ENCODE measurements at places on chromosomes 3 and 15.

DNA sequence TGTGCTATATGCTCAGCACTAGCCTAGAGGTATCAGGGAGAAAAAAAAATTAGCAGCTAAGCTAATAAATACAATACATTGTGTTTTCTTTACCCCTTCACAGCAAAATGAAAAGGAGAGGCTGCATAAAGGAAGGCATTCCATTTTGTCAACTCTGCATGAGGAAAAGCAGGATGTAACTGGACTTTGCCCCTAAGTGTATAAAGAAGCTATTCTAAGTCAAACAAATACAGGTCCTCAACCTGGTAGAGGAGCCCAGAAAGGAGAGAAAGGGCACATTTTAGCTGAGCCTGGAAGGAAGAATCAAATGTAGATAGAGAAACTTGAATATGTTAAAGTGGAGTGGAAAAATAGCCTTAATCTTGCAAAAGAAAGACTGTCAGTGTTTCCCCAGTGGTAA lies 89.0 kb upstream of the SPRED1 start:
- no peak for DNase-seq

- no peak for DNase-seq
Measured at GRCh38 chr15:92117261-92117731, 263.8 kb downstream of the SLCO3A1 start.

- peak; percentile 16 for DNase-seq
Measured at GRCh38 chr3:44510000-44510368, 32.5 kb upstream of the ZNF445 start.

DNA sequence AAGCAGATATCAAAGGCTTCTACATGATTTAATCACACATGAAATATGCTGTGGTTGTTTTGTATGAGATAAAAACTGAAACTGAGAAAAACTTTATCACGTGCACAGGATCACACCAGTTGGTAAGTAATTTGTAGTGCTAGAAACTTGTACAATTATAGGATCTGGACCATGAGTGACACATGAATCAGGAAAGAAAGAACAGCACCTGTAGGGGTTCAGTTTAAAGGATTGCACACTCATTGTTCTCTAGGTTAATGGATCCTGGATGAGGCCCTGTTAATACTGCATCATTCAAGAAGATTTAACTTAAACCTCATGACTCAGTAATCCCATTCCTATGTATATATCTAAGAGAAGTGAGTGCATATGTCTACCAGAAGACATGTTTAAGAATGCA lies 87.9 kb downstream of the STT3B start:
- DNase-seq, result no peak

DNA sequence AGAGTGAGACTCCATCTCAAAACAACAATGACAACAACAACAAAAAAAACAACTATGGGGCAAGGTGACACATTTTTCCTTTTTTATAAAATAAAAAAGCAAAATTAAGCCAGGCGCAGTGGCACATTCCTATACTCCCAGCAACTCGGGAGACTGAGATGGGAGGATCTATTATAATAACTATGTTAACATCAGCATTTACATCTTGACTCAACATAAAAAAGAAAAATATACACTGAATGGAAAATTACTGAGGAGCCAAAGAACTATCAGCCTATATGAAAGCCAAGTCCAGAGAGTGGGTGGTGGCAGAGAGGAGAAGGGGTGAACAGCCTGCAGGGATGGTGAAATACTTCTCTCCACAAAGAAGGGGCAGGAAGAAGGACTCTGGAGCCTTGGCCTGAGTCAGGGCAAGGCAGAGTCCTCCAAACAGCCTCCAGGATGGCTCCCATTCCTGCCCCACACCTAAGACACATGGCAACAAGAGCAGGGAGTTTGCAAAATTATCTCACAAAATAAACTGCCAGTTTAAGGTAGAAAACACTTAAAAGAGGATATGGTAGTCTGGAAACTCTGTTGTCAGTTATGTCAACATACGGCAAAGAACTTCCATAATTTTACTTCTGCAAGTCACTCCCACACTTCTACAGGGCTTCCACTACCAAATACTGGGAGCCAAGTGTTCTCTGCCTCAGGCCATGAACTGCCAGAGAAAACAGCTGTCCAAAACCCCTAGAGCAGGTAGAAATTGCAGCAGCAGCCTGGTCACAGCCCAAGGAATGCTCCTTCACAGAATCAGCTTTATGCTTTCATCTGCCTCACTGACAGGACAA lies 25.9 kb downstream of the HSPBAP1 start:
- DNase-seq, result no peak

- no peak for DNase-seq
Measured at GRCh38 chr3:64939747-64940450, 252.1 kb upstream of the ADAMTS9 start.

- DNase-seq, result no peak
Measured at GRCh38 chr15:41797201-41797944, 23.1 kb downstream of the MAPKBP1 start.

DNA sequence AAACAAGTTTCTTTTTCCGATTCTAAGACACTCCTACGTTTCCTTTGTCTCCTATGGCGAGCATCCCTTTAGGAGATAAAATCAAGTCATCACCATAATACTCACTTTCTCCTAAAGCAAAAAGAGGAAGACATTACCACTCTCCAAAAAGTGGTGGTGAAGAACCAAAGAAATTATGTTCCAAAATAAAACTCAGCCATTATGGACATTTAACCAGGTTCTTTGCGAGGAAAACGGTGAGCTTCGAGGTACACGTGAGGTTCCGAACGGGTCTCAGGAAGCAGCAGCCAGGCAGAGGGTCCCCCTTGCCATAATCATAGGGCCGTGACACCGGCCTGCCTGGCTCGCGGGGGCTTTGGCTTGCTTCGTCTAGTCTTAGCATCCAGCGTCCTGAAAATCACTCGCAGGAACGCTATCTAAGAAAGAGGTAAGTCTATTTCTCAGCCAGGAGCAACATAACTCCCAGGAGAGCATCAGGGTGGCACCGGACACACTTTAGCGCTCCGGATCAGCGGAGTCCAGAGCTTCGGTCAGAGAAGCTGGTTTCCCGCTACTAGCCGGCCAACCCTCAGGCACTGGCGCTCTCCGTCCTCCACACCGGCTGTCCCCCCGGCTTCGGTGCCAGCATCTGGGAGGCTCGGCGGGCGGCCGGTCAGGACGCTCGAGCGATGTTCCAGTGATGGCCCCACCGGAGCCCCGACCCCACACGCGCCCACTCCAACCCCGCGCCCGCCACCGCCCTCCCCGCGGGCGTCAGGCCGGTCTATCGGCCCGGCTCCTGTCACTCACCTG lies 581 bp downstream of the IP6K1 start:
- peak; percentile 72 for DNase-seq

- no peak for DNase-seq
Measured at GRCh38 chr15:100931143-100931890, 12.2 kb downstream of the LRRK1 start.

- no peak for DNase-seq
Measured at GRCh38 chr3:153679714-153680113, 441.5 kb upstream of the ARHGEF26 start.

DNA sequence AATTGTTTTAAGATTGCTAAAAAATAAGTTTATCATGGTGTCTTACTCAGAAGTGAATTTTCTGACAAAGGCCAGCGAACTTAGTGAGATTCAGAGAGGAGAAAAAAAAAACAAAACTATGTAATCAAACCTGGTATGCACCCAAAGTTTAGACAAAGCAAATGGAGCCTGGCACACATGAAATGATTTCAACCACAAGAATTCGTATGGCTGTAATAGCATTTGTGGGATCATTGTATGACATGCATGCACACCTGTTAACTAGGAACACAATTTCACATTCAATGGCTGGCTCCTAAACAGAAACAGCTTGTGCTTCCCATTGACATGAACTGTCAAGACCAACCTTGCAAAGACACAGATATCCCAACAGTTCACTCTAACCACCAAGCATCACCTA lies 94.6 kb downstream of the ZIC4 start:
- no peak for DNase-seq

DNA sequence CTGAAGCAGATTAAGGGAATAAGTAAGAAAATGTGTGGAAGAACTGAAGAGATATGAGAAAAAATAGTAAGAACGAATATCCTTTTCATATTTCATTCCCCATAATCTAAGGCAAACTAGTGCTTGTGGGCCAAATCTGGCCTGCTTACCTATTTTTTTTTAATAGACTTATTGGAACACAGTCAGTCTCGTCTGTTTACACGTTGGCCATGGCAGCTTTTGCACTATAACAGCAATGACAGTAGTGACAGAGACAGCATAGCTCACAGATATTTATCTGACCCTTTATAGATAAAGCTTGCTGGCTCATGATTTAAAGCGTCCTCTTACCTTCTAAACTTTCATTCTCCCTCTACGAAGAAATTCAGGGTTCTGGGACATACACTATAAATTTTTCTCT lies 50.0 kb upstream of the CDAN1 start:
- no peak for DNase-seq

DNA sequence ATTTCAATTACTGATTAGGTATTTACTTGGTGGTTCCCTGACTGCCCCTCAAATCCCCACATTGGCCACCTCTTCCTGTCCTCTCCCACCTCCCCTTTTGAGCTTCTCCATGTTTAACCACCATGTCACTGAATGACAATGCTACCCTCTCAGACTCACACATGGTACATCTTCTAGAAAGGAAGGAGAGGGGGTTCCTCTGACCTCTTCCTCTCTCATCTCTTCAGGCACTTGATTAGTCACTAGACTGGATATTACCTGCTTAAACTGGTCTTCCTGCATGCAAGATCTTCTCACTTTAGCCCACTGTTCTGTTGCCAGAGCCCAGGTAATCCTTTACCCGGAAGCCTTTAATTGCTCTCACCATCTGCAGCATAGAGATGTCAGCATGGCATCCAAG lies 64.9 kb downstream of the DIPK2A start:
- no peak for DNase-seq

DNA sequence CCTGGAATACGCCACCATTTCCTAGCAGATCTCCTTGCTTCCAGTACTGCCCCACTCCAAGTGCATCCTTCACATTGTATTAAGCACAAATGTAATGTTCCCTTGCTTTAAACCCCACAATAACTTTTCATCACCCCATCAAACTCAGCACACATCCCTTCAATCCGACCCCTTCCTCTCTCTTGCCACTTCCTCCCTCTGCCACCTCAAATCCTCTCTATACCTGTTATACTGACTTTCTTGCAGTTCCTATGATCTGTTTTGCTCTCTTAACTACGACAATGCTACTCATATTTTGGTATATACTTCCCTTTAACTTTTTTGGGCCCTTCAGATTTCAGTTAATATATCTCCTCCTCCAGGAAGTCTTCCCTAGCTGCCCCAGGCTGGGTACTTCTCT lies 14.1 kb downstream of the PARL start:
- DNase-seq, result no peak

DNA sequence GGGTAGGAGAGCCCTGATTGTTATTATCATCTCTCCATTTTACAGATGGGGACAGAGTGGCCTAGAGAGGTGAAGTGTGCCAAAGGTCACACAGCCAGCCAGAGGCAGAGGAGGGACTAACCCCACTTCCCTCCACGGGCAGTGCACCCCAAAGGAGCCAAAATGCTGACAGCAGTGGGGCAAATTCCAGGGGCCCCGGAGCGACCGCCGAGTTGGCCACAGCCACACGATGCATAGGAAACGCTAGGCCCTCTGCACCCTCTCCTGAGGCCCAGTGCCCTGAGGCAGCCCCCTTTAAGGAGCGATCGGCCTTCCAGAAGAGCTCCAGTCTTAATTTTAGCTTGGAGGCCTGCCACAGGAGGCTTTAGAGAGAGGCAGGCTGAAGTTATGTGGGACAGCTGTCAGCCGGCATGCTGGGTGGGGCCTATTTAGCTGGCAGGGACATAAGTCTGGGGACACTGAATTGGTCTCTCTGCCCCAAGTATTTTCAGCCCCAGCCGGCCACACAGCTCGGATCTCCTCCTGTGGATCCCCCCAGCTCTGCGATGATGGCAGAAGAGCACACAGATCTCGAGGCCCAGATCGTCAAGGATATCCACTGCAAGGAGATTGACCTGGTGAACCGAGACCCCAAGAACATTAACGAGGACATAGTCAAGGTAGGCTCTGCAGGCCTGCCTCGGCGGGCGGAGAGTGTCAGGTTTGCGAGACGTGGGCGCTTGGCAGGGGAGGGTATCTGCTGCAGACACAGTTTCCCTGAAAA lies at the start of gene CAV3:
Gene CAV3, plus strand, starts transcription at position 471 of the 763 bp plus-strand sequence. Its CDS starts 75 bp downstream, at position 546.
- no peak for DNase-seq

DNA sequence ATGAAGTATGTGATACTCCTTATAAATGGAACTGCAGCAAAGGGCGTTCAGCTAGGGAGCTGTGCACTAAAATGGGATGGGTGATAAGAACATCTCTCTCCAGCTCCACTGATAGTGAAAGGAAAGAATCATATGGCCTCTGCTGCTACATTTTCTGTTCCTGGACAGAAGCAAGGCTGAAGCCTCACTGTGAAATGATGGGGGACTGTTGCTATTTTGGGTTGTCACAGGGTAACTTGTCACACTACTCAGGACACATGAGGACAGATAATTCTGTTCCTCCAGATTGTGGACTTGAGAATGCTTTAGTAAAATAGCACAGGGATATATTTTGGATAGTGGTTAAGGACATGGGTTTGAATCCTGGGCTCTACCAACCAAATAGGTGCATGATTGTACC lies 423.6 kb downstream of the FHIT start:
- no peak for DNase-seq

DNA sequence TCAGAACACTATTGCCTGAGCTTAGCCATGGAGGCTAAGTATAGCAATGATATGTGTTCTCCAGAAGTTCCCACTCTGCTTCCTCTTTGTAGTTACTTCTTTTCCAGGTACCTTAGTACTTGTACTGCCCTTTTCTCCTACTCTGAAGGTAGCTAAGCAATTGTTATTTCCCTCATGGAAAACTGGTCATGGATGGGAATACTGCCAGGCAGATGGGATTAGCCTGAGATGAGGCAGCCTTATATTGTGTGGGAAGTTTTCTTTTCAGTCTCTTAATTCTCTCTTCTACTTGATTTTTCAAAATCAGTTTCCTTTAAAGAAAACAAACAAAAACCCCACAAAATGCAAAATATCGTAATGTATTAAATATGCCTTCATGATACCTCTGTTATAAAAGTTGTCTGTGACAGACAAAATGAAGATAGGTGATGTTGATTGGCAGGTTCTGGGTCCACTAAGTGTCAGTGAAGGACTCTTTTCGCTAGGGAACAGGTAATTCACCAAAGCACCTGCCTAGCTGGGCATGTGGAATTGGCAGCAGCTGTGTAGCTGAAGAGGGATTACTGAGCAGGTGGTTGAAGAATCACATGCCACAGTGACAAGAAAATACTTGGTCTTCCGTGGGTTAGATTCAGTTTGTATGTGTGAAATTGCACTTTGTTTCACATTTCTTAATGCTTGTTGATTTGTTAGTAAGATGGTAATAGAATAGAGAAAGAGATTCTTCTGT lies 4.1 kb downstream of the ZNF609 start:
- DNase-seq, result no peak
